SHP77 (cell line): ENCODE measurements at places on chromosomes 12 and 14.

- DNase-seq = no peak
These were observed 107.6 kb downstream of the PLEKHG7 start for GRCh38 chr12:92810370-92810769.

GRCh38 chr12:41407232-41407799 lies 219.2 kb downstream of the PDZRN4 start:
- no peak for DNase-seq

DNA sequence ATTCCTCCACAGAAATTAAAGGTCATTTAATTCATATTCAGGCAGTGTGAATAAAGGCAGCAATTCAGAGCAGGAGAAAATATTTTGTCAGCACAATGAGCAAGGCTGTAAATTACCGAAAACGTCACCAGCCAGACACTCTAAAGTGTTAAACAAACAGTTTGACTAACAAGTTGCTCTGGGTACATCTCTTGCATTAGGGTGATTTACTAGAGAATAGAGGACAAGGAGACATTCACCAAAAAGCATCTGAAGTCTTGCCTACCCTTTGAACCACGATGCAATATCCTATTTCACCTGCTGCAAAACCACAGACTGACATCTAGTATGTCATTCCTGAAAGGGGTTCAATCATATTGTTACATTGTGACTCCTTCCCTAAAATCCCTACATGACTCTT lies 27.1 kb upstream of the GPHB5 start:
- peak; percentile 32 for DNase-seq

- DNase-seq = no peak
These were observed at the start of gene SYCP3 for GRCh38 chr12:101738920-101739665. Gene SYCP3, minus strand, starts transcription at chr12:101739462. Its CDS starts 1,527 bp downstream, at chr12:101737935.

DNA sequence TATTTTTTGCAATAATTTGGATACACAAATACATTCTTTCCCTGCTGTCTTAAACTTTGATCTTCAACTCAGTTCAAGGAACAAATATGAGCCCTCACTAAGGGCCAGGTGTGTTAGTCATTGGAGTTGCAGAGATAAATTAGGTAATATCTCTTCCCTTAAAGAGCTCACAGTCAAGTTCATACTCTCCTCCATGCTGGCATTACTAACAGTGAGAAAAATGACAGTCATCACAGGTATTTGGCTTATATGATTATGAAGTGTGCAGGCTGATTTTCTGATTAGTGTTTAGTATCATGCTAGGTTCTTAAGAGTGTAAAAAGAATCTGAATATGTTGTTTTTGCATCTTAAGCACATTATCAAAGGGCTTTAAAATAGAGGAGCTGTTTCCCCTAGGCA lies 594.7 kb downstream of the CCER1 start:
- DNase-seq = no peak

DNA sequence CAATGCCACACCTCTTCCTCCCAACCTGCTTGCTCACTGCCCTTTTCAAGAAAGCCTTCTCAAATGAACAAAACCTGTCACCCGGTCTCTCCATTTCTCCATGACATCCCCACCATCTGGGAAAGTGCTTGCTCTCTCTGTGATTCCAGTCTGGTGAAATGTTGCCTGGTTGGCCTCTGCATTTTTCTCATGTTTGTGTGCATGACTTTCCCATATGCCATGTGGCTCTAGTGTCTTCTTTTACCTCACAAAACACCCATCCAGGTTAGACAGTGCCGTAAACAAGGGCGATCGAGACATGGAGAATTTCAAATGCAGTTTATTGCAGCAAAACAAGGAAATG lies 5.8 kb downstream of the KRT1 start:
- no peak for DNase-seq

- no peak for DNase-seq
These were observed 69.2 kb upstream of the ATP2B1 start for GRCh38 chr12:89777733-89778379.

DNA sequence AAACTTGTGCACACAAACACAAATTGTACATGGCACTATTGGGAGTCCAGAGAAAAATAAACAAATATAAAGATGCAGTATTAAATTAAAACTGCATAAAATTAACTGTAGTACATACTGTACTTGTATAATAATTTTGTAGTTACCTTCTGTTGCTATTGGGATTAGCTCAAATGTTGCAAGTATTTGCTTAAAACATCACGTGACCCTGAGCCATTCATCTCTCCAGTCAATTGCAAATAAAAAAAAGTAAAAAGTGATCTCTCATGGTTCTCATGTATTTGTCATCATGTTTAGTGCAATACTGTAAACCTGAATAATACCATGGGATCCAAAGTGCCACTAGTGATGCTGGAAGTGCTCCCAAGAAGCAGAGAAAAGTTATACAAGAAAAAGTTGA lies 88.1 kb upstream of the NAV3 start:
- DNase-seq = peak; percentile 27

DNA sequence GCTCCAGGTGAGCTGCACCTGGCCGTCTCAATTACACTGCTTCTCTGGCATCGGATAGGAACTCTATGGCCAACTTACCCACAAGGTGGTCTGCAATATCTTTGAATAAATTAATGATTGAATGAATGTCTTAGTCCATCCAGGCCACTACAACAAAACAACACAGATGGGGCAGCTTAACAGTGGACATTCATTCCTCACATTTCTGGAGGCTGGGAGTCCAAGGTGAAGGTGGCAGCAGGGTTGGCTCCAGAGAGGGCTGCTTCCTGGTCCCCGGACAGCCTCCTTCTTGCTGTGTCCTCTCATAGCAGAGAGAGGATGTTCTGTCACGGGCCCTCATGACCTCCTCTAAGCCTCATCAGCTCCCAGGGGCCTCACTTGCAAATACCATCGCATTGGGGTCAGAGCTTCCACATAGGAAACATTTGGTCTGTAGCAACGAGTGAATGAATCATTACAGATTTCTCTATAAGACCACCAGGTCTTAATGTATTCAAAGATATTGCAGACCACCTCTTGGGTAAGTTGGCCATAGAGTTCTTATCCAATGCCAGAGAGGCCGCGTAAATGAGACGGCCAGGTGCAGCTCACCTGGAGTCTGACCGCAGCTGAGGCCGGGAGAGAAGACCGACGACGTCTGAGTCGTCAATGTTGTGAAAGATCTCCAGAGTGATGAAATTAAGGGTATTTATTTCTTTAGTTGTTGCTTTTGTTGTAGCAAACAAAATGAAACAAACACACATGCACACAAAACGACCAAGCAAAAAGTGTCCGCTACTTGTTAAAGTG lies 182.7 kb upstream of the C14orf180 start:
- DNase-seq = no peak

GRCh38 chr12:123482876-123483275 lies 24.9 kb downstream of the SNRNP35 start:
- no peak for DNase-seq

GRCh38 chr14:54450535-54450934 lies 9.4 kb upstream of the CNIH1 start:
- DNase-seq = no peak

DNA sequence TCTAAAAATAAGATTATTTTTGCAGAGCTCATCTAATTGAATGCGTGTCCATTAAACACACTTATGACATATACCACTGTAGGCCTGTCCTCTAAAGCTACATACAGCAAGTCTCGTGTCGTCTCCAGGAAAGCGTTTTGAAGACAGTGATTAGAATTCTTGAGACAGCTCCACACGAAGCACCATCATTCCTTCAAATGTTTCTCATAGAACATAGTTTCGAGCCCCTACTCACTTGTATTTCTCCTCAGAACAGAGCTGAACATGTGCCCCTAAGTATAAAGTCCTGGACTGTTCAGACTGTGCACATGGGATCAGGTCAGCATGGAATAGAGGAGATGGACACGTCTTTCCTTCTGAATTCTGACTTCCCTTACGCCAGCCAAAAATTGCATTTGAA lies 64.5 kb upstream of the HMGA2 start:
- DNase-seq = no peak

- DNase-seq = no peak
These were observed 1.6 kb upstream of the DGKA start for GRCh38 chr12:55929306-55929791.
